ENCODE measurements at places on chromosomes 1 and 21.

DNA sequence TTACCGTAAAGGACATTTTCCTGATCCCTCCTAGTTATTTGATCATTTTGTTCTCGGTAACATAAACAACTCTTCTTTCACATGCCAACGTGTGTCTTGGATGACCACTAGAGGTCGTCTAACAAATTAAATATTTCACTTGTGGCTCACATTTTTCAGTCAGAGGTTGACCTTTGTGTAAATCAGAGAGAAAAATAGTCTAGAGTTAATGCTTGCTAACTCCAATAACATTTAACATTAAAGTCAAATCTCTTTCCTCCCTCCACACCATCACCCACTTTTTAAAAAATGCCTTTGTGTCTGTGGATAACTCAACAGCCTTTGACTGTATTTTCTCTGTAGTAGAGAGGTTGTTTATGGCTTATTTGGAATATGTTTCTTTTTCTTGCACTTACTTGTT, 220.5 kb upstream of the B3GALT2 start:
- no peak for DNase-seq

- no peak for DNase-seq
These were observed 350.8 kb upstream of the CAMK1G start for GRCh38 chr1:209232759-209233158.

GRCh38 chr1:209962856-209963255, 24.8 kb downstream of the SYT14 start:
- DNase-seq, result no peak

DNA sequence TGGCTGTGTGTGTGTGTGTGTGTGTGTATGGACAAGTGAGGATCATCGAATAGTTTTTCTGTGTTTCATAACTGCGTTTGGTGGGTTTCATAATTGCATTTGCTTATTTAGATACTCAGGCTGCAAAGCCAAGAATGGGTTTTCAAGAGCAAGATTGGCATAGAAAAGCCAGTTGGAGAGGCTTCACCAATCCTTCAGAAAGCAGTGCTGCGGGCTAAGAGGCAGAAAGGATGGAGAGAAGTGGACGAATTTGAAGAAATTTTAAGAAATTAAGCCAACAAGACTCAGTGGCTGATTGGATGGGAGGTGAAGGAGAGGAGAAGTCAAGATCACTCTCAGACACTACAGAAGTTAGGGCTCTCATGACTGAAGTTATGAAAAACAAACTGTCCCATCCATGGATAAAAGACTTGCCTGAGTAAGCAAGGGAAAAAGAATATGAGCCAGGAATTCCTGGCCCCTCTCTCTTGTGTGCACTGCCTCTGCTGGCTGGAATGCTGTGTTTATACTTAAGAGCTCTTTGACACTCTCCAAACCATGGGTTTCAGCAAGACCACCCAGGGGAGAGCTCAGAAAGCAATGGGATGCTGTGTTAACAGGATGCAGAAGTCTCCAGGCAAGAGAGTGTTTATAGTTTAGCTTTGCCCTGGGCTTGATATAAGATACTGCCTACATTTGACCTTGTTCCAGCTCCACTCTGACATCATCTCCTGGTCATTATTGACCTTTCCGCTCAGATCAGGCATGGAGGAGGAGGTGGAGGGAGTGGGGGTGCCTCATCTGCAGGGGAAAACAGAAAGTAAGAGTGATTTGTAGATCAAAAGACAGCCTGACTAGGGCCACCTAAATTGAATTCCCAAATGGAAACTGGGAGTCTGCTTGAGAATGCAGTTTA, 232.0 kb upstream of the PLXNA2 start:
- no peak for DNase-seq

DNA sequence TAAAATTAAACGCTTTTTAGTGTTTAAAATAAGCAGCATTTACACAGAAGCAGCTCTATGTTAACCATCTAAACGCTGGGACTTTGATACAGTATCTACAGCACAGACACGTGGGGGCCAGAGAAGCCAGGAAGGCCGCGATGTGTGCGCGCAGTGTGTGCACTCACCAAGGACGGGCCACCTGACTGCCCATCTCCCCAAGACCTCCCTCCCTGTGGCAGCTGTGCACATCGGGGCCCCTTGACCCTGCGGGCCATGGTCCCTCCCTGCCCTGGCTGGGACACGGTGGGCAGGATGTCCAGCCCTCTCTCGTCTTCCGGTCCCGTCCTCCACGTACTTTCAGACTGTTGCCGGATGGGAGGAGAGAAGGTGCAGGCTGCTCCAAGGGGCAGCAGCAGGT, 4.2 kb downstream of the TAS1R3 start:
- no peak for DNase-seq

DNA sequence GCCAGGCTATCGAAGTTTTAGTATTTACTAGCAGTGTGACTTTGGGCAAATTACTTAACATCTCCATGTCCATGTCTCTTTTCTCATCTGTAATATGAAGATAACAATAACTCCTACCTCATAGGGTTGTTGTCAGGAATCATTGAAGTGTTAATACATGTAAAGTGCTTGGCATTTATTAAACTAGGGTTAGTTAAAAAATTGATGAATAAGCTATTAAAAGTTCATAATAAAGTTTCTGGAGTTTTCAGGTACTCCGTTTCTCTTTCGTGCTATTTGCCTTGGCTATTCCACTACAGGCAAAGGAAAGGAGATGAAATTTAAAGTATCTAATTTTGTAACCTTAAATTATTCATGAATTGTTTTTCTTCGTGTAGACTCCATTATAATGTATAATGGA, 16.7 kb downstream of the LRRC8D start:
- DNase-seq, result no peak

- DNase-seq, result no peak
These were observed 2.8 kb downstream of the MYCL start for GRCh38 chr1:39898648-39899603.

GRCh38 chr1:192979542-192979941, 79.6 kb downstream of the UCHL5 start:
- no peak for DNase-seq

DNA sequence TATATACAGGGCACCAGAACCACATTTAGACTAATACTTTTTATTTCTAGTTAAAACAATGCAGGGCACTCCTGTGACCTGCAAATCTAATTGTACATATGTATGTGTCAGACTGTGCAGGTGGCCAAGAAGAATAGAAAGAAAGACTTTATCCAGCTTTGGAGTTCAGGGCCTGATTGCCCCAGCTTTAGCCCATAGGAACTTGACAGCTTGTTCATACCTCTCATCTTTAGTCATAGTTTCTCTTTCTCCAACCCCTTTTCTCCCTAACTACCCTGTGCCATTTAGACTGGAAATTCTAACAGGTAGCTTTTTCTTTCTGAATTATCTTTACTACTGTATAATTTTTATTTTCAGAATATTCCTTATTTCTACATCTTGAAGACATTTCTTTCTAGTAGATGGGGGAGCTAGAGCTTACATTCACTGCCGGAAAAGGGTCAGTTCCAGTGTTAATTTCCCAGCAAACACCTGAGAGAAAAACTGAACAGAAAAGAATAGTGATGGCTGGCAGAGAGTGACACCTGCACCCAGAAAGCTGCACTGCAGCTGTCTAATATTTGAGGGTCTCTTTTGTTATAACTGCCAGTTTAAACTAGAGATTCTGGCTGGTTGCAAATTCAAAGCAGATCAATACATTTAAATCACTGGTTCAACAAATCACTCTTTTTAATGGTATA, 8.4 kb downstream of the YBX1 start:
- no peak for DNase-seq

GRCh38 chr1:2376931-2377672, 14.3 kb downstream of the MORN1 start:
- no peak for DNase-seq

- no peak for DNase-seq
These were observed 25.4 kb downstream of the MAP10 start for GRCh38 chr1:232830661-232831060.

GRCh38 chr1:239993366-239993765, 98.3 kb upstream of the FMN2 start:
- no peak for DNase-seq

DNA sequence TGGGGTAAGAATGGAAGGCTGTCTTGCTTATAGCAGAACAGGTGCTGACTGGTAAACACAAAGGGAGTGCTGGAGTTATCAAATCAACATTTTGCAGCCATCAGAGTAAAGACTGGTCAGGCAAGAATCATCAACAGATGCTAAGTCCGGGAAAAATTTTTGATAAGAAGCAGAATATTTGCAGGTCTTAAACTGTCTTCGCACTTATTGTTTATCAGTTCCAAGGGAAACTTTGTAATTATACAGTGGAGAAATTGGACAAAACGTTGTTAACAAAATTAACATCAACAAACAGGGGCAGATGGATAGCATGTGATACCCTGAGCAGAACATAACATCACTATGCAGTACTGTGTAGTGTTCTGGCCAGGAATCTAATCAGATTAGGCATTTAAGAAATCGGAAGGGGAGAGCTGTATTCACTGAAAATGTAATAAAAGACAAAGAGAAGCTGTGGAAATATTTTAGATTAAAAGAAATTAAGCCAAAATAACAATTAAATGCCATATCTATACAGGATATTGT, 127.1 kb downstream of the DAB1 start:
- no peak for DNase-seq

GRCh38 chr1:51729156-51729823, 112.4 kb downstream of the OSBPL9 start:
- peak; percentile 93 for DNase-seq

- DNase-seq, result no peak
These were observed 68.5 kb downstream of the TMEM200B start for GRCh38 chr1:29055160-29055559.

- DNase-seq, result no peak
These were observed 4.0 kb upstream of the HLX start for GRCh38 chr1:220875260-220875659.

GRCh38 chr1:203672346-203672745, 45.7 kb downstream of the ATP2B4 start:
- DNase-seq, result no peak

DNA sequence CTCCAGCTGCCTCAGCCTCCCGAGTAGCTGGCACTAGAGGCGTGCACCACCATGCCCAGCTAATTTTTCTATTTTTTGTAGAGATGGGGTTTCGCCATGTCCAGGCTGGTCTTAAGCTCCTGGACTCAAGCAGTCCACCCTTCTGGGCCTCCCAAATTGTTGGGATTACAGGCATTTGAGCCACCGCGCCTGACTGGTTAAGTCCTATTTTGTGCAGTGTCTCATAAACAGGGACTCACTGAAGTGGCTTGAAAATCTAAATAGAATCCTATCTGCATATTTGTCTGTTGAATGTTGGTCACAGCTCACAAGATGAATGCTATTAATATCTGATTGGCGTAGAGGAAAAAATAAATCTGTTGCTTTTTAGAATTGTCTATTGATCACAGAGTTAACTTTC, 5.9 kb upstream of the CHAF1B start:
- no peak for DNase-seq

DNA sequence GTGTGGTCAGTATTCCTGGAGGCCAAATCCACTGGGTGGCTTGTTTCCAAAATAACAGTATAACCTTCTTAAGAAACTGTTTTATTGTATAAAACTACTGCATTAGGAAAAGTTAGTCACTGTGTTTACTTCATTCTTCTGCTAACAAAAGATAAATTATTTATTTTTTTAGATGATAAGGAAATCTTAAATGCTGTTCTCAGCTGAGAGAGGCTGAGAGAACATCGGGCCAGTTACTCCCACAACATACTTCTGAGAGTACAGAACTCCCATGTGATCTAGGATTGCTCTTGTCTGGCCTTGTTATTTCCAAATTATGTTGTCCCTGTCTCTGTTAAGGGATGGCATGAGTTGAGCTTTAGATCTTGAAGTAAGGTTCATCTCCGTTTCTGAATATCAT, 96.7 kb upstream of the CXADR start:
- DNase-seq, result no peak

GRCh38 chr1:171158096-171158495, 27.0 kb upstream of the FMO2 start:
- no peak for DNase-seq

DNA sequence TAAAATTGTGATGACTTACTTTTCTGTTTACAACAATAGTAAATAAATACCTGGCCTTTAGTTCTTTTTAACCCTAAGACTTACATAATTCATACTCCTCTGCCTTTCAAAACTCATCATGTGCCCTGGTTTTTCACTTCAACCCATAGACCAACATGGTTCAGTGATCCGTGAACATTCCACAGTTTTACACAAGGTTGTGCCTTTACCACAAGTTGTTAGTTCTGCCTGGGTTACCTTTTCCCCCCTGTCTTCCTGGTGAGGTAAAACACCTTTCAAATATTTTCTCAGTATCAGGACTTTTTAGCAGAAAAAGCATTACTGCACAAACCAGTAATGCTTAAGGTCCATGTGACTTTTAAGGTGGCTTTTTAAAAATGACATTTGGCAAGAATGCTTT, 1466.4 kb downstream of the PLA2G4A start:
- no peak for DNase-seq

DNA sequence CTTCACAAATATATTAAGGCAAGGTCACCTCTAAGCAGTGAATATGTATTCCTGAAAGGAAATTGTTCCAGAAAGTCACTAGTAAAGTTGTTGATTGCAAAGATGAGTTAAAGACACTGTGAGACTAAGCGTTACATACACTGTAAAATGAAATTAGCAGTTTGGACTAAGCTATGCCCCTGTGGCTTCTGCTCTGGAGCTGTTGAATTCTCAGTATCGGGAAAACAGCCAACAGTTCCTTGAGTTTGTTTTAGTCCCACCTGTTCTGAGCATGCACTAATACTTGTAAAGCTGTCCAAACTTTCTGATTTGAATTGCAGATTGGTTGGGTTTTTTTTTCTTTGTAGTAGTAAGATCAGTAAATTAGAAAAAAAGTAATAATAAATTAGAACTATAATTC, 21.0 kb downstream of the ANGPTL1 start:
- DNase-seq, result no peak

Measured in breast epithelium (tissue), 4 donors.